ENCODE measurements at places on chromosomes 3 and 15.

GRCh38 chr3:151835751-151836525, 22.0 kb downstream of the AADAC start:
- no peak for DNase-seq

GRCh38 chr15:38217191-38217595, 35.4 kb upstream of the SPRED1 start:
- DNase-seq: no peak

GRCh38 chr3:13167064-13167743, 94.0 kb upstream of the IQSEC1 start:
- no peak for DNase-seq

DNA sequence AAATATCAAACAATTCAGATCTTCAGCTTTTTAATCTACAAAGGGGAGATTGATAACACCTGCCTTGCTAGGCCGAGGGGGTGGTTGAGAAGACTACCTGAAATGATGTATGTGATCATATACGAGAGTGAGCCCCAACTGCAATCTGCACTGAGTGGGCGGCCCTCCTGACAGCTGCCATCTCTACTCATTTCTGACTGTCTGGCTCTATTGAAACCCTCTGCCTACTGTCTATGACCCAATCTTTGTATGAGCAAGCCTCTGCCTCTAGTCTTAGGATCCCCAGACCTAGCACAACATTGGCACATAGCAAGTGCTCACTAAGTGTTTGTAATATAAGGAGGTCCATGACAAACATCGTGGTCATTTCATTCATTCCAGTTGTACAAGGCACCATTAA, 144.4 kb upstream of the NR2F2 start:
- DNase-seq: no peak

GRCh38 chr3:15953841-15954240, 156.1 kb upstream of the ANKRD28 start:
- DNase-seq: no peak

DNA sequence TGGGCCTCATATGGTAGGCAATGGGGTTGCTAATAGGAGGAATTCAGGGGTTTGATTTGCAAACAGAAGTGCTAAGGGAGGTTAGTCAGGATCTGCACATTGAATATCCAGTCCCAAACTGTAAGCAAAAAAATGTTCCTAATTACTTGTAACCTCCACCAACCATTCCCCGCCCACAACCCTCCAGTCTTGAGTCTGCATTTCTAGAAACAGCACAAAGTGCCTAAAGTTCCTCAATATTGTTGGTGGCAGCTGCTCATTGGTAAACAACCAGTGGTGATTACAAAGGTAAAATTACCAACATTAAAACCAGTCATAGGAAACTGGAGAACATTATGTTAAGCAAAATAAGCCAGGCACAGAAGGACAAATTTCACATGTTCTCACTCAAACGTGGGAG, 18.9 kb downstream of the HDC start:
- no peak for DNase-seq

DNA sequence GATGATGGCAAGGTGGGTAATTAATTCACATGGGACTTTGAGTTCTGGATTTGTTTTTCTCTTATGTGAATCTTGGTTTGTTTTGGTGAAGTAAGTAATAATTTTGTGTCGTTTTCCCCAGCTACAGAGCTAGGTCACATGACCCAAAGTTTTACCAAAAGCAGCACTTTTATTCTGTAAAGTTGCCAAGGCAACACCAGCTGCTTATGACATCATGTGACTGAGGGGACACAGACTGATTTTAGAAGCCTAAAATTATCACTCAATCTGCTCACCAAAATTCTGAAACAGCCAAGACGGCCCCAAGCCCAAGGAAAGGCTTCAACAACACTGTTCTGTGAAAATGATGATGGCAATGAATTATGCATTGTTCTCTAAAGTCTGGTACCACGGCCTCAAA, 63.9 kb downstream of the MEX3B start:
- DNase-seq: no peak

DNA sequence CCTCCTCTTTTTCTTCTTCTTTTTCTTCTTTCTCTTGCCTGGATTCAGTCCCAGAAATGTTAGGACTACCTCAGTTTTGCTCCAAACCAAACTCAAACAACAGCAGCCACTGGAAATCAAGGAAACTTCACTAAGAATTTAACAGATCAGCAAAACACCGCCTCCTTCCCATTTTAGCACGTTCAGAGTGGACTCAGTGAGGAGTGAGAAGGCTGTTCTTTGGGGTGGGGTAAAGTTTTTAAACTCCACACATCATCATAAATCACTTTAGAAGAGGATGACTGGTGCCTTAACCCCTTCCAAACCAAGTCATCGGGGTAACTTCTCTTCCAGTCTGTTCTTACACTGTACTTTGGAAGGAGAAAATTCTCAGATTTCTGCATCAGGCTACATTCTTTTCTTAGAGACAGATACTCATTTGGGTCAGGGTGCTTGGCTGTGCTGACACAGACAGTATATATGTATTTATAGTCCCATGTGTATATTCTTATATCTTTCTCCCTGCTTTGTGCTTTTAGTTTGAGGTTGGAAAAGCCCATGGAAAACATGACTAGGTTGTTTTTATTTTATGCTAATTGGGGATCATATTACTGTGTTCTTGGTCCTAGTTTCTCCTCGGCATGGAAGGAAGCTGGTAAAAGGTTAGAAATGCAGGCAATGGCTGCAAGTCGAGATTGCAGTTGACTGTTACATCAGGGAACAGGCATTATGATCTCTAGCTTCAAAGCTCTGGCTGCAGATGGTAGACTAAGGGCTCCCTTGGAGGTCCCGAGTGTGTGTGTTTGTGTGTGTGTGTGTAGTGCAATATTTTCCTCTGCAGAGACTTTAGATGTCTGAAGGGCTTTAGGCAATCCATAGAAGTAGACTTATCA, at the start of gene CCDC80:
Gene CCDC80, minus strand, starts transcription at position 214 of the 872 bp plus-strand sequence. CDS start 1,238 bp downstream, outside the sequence.
- DNase-seq: no peak
